ENCODE measurements at places on chromosomes 6 and 20.

DNA sequence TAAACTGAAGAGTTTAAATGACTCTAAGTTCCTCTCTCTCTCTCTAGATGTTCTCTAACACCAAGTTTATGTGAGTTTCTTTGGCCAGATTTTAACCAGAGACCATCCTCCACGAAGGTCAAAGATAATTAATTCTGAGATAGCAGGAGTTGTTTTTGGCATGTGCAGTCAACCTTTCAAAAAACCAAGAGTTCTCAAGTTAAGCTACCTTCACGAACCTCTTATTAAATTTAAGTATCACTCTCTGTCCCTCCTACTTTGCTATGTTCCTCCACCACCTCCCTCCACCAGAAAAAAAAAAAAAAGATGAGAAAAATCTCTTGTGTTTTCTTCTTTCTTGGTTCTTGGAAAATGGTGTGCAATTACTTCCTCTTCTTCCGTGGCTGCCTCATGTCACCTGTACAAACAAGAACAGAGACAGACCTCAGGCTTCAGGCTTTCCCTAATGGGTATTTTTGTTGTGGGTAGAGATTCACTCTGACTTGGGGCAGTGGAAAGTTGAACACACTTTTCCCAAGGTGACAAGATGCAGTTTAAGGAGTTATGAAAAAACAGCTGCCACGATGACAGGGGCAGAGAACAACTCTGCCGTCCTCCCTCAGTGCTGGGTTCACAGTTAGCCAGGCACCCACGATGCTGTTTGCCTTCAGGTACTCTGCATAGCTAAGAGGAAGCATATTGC lies 64.3 kb downstream of the ADTRP start:
- DNase-seq: no peak

- no peak for DNase-seq
These were observed 268.4 kb upstream of the SYNCRIP start for GRCh38 chr6:85911067-85911466.

GRCh38 chr20:51305316-51306052 lies 237.0 kb downstream of the NFATC2 start:
- DNase-seq: no peak

- no peak for DNase-seq
These were observed 95.0 kb downstream of the TOX2 start for GRCh38 chr20:44009679-44009992.

- DNase-seq: no peak
These were observed 254.7 kb downstream of the FARS2 start for GRCh38 chr6:5516036-5516435.

DNA sequence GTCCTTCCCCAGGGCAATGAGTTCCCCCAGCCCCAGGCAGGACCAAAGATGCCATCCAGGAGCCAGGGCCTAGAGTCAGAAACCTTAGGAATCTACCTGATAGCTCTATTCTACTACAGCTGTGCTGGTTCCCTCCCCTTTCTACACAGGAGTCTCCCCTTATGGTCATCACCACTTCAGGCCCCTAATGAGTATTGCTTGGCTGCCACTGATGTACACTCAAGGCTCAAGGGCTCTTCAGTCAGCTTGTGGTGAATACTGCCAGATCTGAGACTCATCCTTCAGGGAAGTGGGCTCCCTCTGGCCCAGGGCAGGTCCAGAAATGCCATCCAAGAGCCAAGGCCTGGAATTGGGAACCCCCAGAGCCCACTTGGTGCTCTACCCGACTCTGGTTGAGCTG lies 248.6 kb downstream of the ALDH8A1 start:
- DNase-seq: no peak

- DNase-seq: no peak
These were observed 569.9 kb downstream of the CDH26 start for GRCh38 chr20:60528141-60528540.

DNA sequence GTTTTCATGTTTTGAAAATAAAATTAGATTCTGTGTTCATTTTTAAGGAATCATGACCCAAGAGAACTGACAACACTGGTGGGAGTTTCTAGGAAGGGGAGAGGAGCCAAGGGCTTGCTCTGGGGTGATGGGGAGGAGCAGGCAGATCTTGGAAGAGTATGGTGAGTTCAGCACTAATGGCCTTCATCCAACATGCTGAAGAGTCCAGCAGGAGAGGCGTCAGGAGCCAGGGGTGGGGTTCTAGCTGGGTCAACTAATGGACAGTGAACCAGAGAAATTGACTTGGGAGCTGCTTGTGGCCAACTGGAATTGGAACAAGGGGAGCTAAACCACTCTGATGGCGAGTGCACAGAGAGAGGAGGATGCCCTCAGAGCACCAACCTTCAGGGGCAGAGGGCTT lies 107.1 kb downstream of the MRPL14 start:
- no peak for DNase-seq

GRCh38 chr20:43974695-43975094 lies 60.0 kb downstream of the TOX2 start:
- no peak for DNase-seq

DNA sequence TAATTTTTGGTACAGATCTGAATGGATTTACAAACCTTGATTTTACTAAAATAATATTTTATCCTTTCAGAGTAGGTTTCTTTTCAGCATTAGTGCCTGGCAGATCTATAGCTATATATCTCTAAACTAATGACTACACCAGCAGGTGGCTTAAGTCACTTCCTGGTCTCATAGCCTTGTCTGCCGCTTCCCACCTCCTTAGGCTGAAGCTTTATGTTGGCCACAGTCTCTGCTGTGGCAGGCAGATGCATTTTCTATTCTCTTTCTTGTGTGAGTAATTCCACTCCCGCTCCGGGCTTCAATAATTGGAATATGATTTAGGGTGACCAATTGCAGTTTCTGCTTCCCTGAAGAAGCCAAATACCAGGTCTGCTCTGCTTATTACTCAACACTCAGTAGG lies 226.8 kb upstream of the HS3ST5 start:
- DNase-seq: no peak

GRCh38 chr6:124371974-124372475 lies 568.4 kb downstream of the NKAIN2 start:
- DNase-seq: no peak

DNA sequence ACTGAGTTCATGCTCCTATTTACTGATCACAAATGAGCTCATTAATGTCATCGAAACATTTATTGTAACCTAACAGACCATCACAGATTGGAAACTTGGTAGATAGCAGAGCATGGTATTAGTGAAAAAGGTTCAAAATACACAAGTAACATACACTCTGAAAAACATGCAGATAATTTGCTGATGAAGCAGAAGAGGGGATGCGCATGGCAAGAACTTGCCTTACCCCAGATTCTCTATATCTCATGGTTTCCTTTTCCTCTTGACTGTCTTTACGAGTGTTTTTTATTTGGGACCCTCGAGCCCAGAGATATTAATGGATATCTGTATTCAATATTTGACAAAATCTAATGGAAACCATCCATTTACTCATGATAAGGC lies 37.6 kb downstream of the QRSL1 start:
- DNase-seq: no peak

- DNase-seq: no peak
These were observed 6.0 kb downstream of the STX11 start for GRCh38 chr6:144156338-144156737.

DNA sequence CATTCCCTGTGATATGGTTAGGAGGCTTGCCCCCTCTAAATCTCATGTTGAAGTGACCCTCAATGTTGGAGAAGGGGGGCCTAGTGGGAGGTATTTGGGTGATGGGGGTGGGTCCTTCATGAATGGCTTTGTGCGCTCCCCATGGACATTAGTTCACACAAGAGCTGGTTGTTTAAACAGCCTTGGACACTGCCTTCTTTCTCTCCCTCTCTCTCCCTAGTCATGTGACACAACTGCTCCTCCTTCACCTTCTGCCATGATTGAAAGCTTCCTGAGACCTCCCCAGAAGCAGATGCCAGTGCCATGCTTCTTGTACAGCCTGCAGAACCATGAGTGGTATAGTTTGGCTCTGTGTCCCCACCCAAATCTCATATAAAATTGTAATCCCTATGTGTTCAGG lies 117.2 kb upstream of the SLC22A16 start:
- no peak for DNase-seq

GRCh38 chr6:125363039-125363823 lies 61.5 kb upstream of the HDDC2 start:
- DNase-seq: no peak
